ENCODE measurements at places on chromosomes 6 and 20. TPM values are rescaled to one million over a fixed set of nuclear protein-coding genes. Genes with fewer than 3 reads are reported as not detected.
A peak's percentile ranks its signal among the peaks of the same experiment; 100 is the strongest.

DNA sequence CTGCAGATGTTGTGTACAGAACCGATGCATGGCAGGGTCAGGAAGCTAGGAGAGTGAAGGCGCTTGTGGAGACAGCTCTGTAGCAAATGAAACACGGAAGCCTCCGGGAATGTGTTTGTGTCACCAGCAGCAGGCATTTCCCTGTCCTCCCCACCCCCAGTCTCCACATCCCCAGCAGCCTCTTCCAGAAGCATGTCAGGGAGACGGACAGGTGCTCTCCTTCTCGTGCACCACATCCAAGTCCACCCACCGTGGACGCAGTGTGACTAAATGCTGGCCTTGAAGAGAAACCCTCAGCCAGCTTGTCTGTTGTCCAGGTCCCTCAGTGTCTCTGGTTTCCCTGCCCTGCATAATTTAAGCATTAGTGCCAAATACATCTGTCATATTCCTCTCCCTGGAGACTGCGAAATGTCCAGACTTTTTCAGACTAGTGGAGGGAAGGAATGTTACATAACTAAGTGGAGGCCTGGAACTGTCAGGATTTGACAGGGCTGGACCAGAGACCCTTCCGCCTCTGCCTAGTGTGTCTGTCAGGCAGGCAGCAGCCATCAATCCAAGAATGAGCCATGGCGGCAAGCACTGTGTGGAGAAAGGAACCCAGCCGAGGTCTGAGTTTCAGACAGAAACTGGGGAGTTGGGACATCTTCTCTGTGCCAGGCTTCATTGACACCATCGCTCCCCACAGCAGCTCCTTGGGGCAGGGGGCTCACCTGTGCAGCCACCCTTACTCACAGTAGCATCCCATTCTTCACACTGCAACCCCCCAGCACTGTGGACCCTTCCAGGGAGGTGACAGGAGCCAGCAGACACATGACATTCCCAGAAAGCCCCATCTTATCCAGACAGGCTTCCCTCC is 26.6 kb upstream of the PI16 start:
- H3K4me3 ChIP-seq = no peak overlapping the region
- no peak for DNase-seq
- H3K4me1 ChIP-seq = peaks cover 46% of the 10 kb centered on the region
- H3K36me3 ChIP-seq = peaks cover 12% of the 10 kb centered on the region
- H3K27me3 ChIP-seq = no peaks in the 10 kb centered on the region

The NSFL1C gene
- 65.0 TPM for total RNA-seq

GRCh38 chr6:7142918-7143475 is 35.2 kb downstream of the RREB1 start:
- H3K27me3 ChIP-seq = no peaks in the 10 kb centered on the region
- peaks cover 1% of the 10 kb centered on the region for H3K36me3 ChIP-seq
- DNase-seq = peak; percentile 39
- H3K27ac ChIP-seq = no peak overlapping the region
- H3K4me1 ChIP-seq = peaks cover 60% of the 10 kb centered on the region
- no peak overlapping the region for H3K4me3 ChIP-seq

The DUSP15 gene
- not detected for total RNA-seq

DNA sequence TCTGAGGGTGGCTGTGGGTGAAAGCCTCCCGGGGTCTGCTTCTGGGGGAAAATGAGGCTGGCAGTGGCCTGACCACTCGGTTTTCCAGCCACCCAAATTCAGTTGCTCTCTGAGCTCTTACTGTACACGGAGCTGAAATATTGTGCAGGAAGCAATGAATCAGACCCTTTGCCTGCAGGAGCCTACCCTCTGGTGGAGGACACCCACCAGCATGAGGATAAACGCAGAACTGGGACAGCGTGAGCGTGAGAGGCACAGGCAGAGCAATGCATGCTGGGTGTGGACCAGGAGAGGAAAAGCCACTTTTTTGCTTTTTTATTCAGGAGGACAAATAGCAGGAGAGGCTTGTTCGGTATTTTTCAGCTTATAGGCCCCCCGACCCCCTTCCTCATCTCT is 298.0 kb downstream of the QKI start:
- H3K4me1 ChIP-seq = peaks cover 7% of the 10 kb centered on the region
- no peak overlapping the region for H3K27ac ChIP-seq
- peaks cover 8% of the 10 kb centered on the region for H3K27me3 ChIP-seq
- H3K36me3 ChIP-seq = no peaks in the 10 kb centered on the region
- no peak overlapping the region for H3K4me3 ChIP-seq

The TNFRSF6B gene
- total RNA-seq = not detected

- no peaks in the 10 kb centered on the region for H3K36me3 ChIP-seq
- H3K4me1 ChIP-seq = no peaks in the 10 kb centered on the region
- H3K4me3 ChIP-seq = no peak overlapping the region
- DNase-seq = no peak
These were observed 77.2 kb downstream of the THBS2 start for GRCh38 chr6:169176361-169176991.

The CEP85L gene
- total RNA-seq = 32.9 TPM

- no peaks in the 10 kb centered on the region for H3K27me3 ChIP-seq
- no peak for DNase-seq
- no peak overlapping the region for H3K4me3 ChIP-seq
- no peaks in the 10 kb centered on the region for H3K4me1 ChIP-seq
- no peaks in the 10 kb centered on the region for H3K36me3 ChIP-seq
These were observed 59.0 kb downstream of the COL21A1 start for GRCh38 chr6:56188429-56188828.

DNA sequence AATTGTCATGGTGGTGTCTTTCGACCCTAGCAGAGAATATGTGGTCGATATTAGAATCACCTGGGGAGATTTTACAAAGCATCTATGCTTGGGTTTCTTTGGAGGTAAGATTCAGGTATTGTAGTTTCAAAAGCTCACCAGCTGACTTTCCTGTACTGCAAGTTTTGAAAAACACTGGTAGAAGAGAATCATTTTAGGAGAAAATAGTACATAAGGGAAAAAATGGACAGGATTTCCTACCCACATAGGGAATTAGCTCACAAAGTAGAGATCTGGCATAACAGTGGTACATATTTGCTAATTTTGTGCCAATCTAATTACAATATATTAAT is 27.4 kb upstream of the ABT1 start:
- H3K27me3 ChIP-seq = peaks cover 5% of the 10 kb centered on the region
- peaks cover 38% of the 10 kb centered on the region for H3K4me1 ChIP-seq
- H3K36me3 ChIP-seq = peaks cover 3% of the 10 kb centered on the region
- H3K27ac ChIP-seq = peak overlapping the region; percentile 93

GRCh38 chr20:49572857-49573256 is 4.9 kb upstream of the PTGIS start:
- peak overlapping the region; percentile 50 for H3K4me3 ChIP-seq
- H3K27me3 ChIP-seq = peaks cover 26% of the 10 kb centered on the region
- peak overlapping the region; percentile 90 for H3K27ac ChIP-seq
- DNase-seq = no peak

DNA sequence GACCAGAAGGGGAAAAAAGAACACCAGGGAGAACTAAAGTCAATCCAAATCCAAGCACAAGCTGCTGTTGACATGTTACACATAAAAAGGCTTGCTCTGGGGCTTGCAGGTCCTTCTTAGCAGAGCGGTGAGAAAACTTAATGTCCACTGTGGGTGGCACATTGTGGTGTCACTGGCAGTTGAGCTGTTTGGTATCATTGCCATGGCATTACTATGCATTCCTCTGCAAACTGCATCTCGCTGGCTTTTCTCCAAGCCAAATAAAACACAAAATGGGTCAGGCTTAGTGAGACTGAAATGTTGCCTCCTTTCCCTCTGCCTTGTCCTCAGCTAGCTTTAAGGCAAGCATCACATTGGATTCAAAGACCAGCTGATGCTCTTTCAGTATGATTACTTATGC is 40.9 kb downstream of the LY86 start:
- H3K36me3 ChIP-seq = peaks cover 14% of the 10 kb centered on the region
- no peak for DNase-seq
- H3K27me3 ChIP-seq = no peaks in the 10 kb centered on the region
- H3K4me3 ChIP-seq = no peak overlapping the region

The GLP1R gene
- not detected for total RNA-seq

Data from activated CD8-positive, alpha-beta memory T cell treated with anti-CD3 and anti-CD28 coated beads, Interleukin-2, amount 10 ng/mL, durations not matched to agents 7 days and 5 days (primary cell).